ENCODE measurements at places on chromosomes 2 and 18. TPM values are rescaled to one million over a fixed set of nuclear protein-coding genes. Genes with fewer than 3 reads are reported as not detected.

Gene SATB2
- 5.2 TPM for total RNA-seq

GRCh38 chr2:205407984-205408383 is 274.3 kb upstream of the NRP2 start:
- H3K4me3 ChIP-seq: no peak overlapping the region
- no peak overlapping the region for H3K27ac ChIP-seq
- DNase-seq: no peak
- no peaks in the 10 kb centered on the region for H3K36me3 ChIP-seq

Gene CERKL
- 0.55 TPM for total RNA-seq

Gene AMER3
- total RNA-seq: 0.18 TPM

Gene DSG4
- 0.68 TPM for total RNA-seq

Data from prostate gland (tissue), 2 donors.